ENCODE measurements at places on chromosomes 3 and 15.

DNA sequence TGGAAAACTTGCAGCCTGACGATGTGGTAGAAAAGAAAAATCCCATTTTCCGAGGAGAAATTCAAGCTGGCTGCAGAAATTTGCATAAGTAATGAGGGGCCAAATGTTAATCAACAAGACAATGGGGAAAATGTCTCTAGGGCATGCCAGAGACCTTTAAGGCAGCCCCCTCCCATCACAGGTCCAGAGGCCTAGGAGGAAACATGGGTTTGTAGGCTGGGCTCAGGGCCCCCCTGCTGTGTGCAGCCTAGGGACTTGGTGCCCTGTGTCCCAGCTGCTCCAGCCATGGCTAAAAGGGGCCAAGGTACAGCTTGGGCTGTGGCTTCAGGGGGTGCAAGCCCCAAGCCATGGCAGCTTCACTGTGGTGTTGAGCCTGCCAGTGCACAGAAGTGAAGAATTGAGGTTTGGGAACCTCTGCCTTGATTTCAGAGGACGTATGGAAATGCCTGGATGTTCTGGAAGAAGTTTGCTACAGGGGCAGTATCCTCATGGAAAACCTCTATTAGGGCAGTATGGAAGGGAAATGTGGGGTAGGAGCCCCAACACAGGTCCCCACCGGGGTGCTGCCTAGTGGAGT lies 75.9 kb upstream of the CADPS start:
- no peak for DNase-seq

DNA sequence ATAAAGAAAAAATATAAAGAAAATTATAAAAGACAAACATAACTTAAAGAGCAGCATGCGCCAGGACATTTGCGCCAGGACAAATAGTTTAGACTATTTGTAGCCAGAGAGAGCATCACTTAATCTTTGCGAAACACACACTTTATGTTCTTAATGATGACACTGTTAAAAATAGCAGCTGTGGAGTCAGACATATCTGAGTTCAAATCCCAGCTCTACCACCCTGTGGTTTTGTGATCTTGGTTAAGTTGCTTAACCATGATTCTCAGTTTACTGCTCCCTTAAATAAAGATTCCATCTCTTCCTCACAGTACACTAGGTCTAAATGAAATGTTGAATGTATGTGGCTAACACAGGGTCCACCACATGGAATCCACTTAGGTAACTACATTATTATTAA lies 31.4 kb downstream of the KCNMB2 start:
- DNase-seq, result no peak

GRCh38 chr3:150751781-150752263 lies 11.1 kb downstream of the SIAH2 start:
- no peak for DNase-seq

- DNase-seq, result no peak
Measured at GRCh38 chr3:16693820-16694219, 88.6 kb upstream of the DAZL start.

DNA sequence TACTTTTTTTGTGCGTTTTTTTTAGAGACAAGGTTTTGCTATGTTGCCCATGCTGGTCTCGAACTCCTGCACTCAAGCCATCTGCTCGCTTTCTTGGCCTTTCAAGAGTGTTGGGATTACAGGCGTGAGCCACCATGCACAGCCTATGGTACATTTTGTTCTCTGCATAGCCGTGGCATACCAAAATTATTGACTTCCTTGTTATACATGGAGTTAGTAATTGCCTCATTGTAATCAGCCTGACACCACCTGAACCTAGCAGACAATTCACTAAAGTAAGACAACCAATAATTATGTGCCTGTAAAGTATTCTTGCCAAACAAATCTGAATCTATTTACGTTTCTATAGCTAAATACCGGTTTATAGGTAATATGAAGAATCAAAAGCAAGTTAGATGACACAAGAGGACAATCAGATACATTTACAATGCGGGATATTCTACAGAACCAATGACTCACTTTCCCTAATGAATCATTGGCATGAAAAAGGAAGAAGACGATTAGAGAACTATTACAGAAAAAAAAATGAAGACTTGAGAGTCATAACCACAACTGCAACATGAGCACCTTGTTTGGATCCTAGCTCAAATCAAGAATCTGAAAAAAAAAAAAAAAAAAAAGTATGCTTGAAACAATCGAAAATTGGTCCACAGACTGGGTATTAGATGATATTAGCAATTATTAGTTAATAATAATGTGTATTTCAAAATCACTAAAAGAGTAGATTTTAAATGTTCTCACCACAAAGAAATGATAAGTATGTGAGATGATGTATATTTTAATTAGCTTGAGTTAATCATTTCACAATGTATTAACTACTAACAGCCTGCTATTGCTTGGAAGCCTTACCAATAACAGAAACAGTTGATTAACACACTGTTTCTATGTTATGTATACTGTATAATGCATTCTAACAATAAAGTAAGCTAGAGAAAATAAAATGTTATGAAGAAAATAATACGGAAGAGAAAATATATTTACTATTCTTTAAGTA lies 7.1 kb downstream of the GUCA1C start:
- no peak for DNase-seq

DNA sequence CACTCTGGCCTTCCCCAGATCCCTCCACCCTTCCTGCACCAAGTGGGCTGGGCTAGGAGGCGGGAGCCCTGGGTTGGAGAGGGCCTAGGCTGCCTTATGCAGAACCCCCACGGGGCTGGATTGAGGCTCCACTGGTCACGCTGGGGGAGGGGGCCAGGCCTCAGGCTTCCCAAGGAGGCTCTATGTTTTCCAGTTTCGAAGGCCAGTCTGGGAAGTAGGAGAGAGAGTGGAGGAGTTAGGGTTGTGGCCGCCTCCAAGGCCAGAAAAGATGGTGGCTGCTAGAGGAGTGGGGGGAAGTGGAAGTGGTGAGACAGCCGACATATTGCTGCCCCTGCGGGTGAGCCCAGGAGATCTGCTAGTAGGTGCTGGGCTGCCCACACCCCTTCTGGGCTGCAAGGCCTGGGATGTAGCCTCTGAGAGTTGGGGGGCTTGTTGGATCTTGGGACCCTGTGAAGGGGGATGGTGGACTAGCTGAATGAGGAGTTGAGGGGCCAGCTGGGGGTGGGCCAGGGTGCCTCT lies 1.2 kb downstream of the GNAI2 start:
- no peak for DNase-seq

DNA sequence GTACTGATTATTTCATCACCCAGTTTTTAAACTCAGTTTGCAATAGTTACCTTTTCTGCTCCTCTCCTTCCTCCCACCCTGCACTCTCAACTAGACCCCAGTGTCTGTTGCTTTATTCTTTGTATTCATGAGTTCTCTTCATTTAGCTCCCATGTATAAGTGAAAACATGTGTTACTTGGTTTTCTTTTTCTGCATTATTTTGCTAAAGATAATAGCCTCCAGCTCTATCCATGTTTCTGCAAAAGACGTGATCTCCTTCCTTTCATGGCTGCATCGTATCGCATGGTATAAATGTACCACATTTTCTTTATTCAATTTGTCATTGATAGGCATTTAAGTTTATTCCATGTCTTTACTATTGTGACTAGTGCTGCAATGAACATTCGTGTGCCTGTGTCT lies 79.0 kb downstream of the NAALADL2 start:
- no peak for DNase-seq

DNA sequence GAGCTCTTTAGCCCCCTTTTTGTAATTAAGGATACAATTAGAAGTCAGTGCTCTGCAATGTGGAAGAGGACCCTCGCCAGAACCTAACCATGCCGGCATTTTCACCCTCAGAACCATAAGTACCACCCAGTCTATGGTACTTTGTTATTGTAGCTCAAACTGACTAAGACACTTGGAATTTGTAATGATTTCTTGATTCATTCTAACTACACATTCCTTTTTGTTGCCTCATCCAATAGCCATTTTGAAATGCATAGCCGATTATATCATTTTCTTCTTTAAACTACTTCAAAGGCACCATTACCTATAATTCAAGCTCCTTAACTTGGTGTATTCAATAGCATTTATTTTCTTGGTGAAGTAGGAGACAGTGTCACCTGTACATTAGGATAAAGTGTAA lies 61.4 kb downstream of the GLB1 start:
- no peak for DNase-seq

GRCh38 chr3:72679540-72680198 lies 168.6 kb downstream of the SHQ1 start:
- DNase-seq, result no peak

GRCh38 chr15:98764291-98764690 lies 116.0 kb downstream of the IGF1R start:
- DNase-seq, result no peak

DNA sequence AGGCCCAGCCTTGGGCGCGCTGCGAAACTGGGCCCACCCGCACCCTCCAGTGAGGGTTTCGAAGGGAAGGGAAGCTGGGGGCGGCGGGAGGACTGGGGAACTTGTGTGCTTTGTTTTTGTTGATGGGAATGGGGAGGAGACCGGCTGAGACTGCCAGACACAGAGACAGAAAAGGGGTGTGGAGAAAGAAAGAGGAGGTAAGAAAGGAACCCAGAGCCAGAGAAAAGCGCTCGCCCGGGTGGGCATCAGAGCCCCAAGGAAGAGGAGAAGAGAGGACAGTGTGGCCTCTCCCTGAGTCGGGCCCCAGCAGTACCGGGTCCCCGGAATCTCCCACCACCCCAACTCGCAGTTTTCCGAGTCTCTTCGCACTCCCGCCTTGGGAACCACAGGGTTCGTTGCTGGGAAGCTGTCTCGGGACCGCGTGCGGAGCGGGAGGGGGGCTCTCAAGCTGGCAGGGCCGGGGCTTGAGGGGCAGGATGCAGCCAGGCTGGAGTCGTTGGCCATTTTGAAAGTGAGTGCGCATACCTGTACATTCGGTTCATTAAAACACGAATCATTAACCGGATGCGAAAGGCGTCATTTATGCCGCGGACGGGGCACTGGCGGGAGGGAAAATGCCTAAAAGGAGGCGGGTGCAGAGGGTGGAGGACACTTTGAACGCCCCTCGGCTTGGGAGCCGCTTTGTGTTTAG lies 3.1 kb downstream of the SKOR1 start:
- DNase-seq, result no peak

Data from activated T-cell treated with anti-CD3 and anti-CD28 coated beads for 24 hours (primary cell).